NCI-H1105 treated with DMSO at 0.1 percent for 48 hours (cell line): ENCODE measurements at places on chromosomes 2 and 18.

GRCh38 chr2:166916987-166917386 lies 28.7 kb downstream of the XIRP2 start:
- no peak for DNase-seq

GRCh38 chr2:88709181-88709631 lies 17.7 kb downstream of the RPIA start:
- no peak for DNase-seq

DNA sequence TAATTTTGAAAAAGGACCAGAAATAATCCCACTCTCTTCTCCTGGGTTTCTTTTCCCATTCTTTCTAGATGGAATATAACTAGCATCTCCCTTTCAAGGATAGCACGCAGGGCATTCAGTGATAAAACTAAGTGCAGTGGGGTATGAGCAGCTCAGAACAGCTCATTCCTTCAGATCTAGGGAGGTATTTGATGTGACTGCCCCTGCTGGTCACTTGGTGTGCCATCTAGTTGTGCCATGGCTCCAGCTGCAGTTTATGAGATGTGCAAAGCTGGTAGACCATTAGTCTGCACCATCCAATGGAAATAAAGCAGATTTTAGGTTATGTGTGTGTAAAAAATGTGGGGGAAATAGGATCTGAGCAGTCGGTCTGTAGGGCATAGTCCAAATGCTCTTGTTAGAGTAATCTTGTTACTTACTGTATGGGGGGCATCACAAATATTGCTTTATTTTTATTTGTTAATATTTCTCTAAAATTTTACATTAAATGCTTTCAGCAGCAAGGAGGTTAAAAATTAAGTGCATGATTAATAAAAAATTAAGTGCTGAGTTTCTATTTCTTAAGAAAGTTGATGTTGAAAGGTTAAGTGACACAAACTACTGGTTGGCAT lies 38.9 kb downstream of the CTAGE1 start:
- no peak for DNase-seq

GRCh38 chr18:65436430-65436829 lies 314.4 kb upstream of the CDH7 start:
- DNase-seq = no peak

DNA sequence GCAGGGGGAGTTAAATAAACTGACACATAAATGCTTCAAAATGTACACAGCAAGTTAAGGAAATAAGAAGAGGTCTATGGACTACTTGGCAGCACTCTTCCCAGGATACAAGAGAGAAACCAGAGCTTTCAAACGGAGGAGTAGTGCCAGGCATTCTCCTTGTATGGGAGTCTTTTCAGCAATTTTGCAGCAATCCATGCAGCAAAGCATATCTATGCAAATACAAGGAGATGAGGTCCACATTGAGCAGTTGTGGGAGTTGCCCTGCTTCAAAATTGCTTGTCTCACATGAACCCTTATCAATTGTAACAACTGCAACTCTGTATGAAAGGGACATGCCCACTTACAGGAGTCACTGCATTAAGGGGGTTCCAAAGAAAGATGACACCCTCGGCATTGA lies 37.8 kb downstream of the SCN9A start:
- DNase-seq = no peak

GRCh38 chr2:105750735-105751134 lies 6.0 kb downstream of the NCK2 start:
- DNase-seq = no peak

DNA sequence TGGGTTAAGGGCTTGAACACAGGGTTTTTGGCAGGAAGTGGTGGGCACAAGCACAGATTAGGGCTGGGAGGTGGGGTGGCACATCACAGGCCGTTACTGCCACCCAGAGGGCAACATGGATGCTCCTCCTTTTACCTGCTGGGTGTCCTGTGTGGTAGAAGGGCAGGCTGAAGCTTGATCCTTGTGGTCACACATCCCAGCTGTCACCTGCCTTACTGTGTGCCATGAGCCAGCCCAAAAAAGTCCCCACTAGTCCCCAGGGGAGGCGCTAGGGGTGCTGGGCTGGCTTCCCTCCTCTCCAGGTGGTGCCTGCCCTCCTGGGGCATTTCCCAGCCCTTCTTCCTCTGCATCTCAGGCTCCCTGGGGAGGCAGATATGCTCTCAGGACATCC lies 50.5 kb upstream of the ALPP start:
- DNase-seq = no peak

- peak; percentile 9 for DNase-seq
These were observed 24.7 kb downstream of the ATAD2B start for GRCh38 chr2:23901966-23902846.

DNA sequence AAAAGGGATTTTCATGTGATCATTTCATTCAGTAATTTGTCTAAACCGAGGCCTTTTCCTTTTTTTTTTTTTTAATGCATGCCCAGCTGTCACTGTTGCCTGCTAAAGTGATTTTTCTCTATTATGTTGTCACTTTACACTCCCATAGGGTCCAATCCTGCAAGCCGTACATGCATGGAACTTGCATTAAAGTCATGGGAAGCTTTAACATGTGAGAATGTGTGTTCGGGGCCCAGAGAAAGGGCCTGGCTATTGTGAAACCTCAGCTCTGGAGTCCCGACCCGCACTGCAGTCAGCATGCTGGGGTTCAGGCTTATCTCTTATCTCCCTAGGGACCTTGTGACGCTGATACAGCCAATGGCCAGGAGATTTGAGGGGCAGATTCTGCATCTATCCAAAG lies 474.6 kb downstream of the SLC4A3 start:
- no peak for DNase-seq

GRCh38 chr2:171830039-171830438 lies 64.0 kb downstream of the SLC25A12 start:
- no peak for DNase-seq

DNA sequence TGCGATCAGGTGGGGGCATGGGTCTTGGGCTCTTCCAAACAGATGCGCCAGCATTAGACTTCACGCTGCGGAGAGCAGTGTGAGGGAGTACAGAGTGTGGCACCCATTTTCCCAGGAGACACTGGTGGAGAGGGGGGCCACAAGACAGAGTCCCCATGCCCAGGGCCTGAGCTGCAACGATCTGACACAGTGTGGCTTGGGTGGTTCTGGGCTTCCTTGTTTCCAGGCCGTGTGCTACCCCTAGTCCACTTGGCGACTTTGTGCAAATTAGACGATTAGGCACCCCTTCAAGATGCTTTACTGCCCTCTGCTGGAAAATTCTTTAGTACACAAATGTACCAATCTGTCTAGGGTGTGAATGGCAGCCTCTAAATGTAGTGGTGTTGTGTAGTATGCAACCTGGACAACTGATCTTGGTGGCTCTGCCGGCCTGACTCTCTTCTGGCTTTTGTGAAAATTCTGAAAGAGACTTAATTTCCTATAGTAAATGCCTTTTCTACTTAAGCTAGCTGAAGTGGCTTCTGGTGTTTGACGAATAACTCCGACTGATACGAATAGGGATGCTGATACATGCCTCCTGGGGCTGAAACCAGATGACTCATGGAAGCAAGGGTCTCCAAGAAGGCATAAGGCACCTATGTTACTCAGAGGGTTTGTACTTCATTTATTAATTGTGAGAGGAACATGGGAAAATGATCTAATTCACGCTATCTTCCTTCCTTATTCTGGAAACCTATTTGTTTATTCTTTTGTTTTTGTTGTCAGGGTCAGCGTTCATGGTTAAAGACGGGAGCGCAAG lies 92.3 kb upstream of the SMAD2 start:
- peak; percentile 79 for DNase-seq

DNA sequence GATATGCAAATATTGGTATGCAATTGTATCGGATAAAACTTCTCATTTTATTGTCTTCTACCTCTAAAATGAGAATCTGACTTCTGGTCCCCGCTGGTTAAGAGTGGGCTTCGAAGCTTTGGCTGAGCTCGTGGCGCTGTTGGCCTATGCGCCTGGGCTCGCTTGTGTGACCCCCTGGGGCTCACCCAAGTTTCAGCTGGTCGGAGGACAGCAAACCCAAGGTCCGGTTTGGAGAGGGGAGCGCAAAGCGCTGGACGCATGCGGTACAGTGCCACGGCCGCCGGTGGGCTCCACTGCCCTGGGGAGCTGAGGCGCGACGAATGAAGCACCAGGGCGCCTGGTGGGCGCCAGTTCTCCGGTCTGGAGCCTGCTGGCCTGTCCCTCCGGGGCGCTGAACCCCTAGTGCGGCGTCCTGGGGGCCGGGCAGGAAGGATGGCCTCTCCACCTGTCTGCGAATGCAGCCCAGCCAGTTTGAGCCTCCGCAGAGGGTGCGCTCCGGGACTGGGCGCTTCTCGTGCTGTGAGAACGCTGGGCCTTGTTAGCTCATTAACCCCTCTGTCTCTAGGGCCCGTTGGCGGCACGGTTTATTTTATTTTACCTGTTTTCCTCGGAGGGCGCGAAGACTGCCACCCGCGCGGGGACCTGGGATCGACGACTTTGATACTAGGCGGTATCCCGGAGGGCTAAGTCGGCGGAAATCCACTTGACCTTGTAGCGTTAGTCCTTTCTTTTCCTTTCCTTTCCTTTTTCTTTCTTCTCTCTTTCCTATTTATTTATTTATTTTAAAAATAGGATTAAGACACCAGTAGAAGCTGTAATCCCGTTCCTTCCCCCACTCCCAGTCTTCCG lies 10.4 kb downstream of the MEIS1 start:
- DNase-seq = no peak

GRCh38 chr2:16625201-16625729 lies 40.4 kb downstream of the CYRIA start:
- no peak for DNase-seq

- DNase-seq = no peak
These were observed 92.0 kb downstream of the ARMC9 start for GRCh38 chr2:231290321-231291015.

DNA sequence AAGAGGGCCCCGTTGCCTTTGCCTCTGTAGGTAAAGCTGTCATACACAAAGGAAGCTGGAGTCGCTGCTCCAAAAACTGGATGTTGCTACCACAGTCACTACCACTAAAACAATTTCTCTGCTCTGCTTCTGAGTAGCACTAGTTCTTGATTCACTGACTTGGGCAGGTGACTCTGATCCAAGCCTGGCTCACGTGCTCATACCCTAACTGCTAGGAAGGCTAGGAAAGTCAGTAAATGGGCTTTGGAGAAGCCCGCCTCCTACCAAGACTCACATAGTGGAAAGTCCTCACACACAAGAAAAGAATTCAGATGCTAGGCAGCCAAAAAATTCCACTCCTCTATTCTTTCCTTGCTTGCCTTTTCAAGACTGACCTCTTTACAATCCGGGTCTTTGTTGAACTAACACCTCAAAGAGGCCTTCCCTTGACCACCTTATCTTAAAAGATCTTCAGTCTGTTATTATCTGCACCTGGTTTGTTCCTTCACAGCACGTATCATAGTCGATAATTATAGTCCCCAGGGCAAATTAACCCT lies 11.4 kb upstream of the DYNC1I2 start:
- DNase-seq = no peak

GRCh38 chr2:46717344-46718121 lies 198.1 kb downstream of the MCFD2 start:
- no peak for DNase-seq

GRCh38 chr2:188381614-188382013 lies 89.9 kb downstream of the GULP1 start:
- no peak for DNase-seq
